ENCODE measurements at places on chromosomes 12 and 14.

DNA sequence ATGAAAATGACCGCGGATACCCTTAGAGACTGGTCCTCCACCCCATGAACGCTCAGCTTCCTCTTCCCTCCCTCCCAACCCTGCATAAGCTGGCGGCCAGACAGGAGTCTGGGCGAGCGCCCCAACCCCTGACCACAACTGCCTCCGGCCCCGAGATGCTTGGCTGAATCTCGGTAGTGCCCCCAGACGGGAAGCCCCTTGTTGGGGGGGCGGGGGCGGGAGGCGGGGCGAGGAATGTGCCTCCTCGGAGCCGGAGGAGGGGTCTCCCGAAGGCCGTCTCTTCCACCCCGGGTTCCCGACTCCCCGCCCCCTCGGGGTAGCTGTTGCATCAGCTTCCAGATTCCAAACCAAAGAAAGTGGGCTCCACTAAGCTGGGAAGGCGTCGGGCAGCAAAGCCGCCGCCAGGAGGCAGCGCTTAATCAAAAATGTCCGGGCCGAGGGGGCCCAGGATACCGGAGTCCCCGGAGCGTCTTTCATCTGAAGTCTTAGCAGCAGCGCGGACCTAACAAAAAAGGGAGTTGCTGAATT is 7.1 kb upstream of the MRPL52 start:
- DNase-seq: peak; percentile 94

- no peak for DNase-seq
Measured at GRCh38 chr12:15037091-15037687, 64.3 kb downstream of the PDE6H start.

DNA sequence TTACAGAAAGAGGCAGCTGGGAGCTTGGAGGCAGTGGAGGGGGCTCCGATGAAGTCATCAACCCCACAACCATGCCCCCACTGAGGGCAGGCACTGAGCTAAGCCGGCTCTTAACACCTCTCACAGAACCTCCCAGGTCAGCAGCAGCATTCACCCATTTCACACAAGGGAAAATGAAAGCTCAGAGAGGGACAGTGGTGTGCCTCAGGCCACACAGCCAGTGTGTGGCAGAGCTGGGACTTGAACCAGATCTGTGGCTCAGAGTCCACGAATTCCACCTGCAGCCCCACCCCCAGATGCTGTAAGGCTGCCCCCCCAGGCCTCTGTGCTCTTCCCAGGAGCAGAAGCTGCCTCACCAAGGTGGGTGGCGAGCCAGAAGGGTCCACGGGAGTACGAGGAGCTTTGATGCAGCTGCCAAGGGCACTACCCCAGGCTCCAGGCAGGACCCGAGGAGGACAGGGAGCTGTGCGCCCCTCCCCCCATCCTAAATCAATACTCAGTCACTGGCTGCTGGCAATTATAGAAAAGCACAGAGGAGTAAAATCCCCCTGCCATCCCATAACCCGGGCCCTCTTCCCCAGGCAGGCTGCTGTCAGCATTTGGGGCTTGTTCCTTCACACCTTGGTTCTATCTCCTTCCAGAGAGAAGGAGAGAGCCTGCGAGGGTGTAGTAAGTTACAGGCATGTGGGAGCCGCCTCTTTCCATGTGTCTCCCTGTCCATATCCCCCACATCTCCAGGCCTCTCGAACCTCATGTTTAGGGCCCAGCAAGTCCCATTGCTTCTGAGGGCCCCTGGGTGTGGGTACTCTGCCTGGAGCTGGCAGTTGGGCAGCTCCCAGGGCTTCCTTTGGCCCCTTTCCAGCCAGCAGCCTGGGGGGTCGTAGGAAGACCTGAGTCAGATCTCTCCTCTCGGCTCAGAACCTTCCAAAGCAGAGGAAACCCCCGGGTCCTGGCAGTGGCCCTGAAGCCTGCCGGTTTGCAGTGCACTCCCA is 47.6 kb downstream of the FAM222A start:
- DNase-seq: no peak

- peak; percentile 86 for DNase-seq
Measured at GRCh38 chr12:44143175-44143574, 307.3 kb downstream of the TMEM117 start.

DNA sequence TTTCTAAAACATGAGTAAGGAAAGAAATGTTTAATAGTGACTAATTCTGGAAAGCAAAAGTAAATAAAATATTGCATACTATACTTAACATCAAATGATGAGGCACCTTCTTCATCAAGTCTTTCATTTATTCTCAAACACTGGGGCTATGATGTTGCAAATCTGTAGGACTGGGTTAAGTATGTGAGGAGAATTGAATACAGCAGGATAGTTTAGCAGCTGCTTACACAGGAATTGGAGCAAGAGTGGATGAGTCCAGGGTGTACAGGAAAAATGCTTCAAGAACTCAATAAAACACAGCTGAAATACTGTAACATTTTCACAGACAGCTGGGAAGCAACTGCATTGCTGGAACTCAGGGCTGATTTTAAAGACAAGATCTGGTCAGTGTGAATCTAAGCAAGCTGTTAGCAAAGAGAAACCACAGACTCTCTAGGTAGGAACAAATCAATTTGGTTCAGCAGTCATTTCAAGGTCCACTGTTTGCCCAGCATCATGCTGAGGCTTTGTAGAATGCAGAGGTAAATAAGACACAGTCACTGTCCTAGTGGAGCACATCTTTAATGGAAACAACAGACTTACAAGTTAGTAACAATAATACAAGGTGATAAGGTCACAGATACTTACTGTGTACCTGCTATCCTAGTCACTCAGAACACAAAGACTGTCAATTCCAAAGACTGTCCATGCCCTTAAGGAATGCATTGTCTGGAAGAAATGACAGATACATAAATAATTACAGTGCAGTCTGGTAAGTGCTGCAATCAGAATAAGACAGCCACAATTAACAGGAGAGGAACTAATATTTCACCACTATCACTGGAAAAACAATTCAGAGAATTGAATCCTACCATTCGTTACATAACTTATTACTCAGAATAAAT is 96.8 kb upstream of the DACT1 start:
- DNase-seq: peak; percentile 37

DNA sequence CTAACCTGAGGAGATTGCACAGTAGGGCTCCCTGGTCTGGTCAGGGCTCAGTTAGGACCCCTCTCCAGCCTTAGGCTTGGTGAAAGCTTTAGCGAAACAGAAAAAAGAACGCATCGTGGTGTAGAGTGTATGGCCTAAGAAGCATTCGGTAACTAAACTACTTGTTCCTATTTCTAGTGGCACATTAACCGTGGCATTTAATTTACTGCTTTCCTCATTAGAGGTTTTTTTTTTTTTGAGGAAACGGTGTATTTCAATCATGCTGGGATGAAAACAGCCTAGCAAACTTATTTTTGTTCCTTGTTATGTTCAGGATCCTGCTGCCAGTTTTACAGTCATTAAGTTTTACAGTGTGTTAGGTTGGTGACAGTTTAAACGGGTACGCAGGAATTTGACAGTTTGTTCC is 518 bp upstream of the OSBPL8 start:
- no peak for DNase-seq

GRCh38 chr14:23355871-23356435 is 3.3 kb upstream of the SLC22A17 start:
- no peak for DNase-seq

DNA sequence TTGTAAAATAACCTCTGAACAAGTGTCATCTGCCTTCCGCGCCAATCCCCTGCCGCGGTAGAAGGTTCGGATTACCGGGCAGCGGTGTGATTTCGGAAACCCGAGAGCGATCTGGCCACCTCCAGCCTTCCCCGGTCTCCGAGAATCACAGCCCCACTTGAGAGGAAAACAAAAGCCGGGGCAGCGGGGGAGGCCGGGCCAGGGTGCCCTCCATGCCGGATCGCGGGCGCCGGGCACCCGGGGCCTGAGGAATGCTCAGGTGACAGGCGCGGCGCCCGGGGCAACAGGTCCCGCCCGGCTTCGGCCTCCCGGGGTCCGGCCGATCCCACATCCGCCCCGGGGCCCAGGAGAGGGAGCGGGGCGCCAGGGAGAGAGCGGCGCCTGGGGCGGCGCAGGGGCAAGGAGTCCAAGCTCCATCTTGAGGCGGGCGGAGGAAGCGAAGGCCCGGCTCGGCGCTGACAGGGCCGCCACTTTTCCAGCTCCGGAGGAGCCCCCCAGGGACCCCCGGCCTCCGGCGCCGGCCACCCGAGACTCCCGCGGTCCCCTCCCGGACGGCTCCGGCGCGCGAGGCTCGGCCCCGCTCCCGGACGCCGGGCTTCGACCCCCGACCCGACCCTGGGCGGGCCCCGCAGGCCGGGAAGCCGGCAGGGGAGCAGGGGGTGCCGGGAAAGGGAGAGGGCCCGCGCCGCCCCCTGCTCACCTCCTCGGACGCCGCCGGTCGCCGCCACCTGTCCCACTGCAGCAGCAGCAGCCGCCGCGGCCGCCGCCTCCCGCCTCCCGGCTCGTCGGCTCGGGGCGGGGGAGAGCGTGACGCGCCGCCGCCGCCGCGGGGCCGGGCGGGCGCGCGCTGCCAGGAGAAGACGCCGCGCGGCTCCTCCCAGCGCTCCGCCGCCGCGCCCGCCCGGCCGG is at the start of gene CLIP1:
TSS of gene CLIP1 (minus strand) at position 849 of the 909 bp plus-strand sequence. CDS start 42,217 bp downstream, outside the sequence.
- peak; percentile 86 for DNase-seq

- DNase-seq: no peak
Measured at GRCh38 chr12:56769868-56770267, 6.7 kb downstream of the HSD17B6 start.

DNA sequence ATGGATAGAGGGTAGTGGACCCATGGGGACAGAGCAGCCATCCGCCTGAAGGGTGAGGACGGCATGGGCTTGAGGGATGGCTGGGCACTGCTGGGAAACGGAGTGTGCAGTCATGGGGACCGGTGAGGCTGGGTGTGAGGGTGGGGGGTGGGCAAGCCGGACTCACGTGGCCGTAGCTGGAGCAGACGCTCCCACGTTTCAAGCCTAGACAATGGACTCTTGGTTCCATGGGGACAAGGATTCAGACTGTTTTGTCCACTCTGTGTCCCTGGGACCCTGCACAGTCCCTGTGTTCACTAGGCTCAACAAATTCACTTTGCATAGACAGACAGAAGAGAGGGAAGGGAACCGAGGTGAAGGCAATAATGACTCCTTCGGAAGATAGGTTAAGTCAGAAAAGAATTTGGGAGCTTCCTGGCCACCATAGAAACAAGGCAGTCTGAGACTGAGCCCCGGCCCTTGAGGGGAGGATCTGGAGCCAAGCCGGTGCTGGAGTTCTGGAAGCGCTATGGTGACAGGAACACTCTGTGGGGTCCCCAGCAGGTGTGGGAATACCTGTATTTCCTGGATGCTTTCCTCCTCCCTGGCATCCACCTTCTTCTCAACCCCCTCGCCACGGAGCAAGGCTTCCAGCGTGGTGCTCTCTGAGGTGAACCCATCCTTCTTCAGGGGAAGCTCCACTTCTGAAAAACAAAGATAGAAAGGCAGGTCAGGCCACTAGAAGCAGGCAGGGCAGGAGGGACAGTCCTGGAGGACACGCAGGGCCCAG is 162.5 kb downstream of the DPF3 start:
- no peak for DNase-seq

DNA sequence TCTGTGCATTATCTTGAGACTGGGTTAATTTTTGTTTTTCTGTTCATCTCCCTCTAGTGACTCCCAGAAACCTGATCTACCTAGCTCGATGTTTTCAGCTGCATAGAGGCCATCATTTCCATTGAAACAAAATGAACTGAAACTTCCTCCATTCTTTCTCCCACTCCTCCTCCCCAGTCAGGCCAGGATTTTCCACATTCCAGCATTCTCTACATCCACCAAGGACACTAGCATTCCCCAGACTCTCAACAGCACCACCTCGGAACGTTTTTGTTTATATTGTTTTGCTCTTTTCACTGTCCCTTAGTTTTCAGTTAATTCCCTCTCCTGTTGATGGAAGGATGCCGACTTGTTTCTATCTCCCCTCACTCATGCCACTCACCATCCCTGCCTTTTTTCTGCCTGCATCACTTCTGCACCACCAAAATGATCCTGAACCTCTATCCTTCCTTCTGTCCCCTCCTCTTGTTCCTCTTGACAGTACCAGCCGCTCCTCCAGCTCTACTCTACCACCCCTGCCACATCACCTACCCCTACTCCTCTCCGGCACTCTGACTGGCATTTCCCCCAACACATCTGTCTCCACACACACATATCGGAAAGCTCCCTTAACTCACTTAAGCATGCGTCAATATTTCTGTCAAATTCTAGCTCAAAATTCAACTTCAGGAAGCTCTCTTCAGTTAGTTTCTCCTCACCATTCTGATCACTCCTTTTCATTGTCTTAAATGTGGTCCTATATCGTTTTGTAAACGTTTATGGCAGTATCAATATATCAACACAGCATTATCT is 13.2 kb downstream of the OR6S1 start:
- DNase-seq: no peak

GRCh38 chr12:91142221-91142631 is 30.9 kb upstream of the LUM start:
- no peak for DNase-seq

GRCh38 chr12:110199339-110200123 is 75.4 kb downstream of the IFT81 start:
- DNase-seq: peak; percentile 74

DNA sequence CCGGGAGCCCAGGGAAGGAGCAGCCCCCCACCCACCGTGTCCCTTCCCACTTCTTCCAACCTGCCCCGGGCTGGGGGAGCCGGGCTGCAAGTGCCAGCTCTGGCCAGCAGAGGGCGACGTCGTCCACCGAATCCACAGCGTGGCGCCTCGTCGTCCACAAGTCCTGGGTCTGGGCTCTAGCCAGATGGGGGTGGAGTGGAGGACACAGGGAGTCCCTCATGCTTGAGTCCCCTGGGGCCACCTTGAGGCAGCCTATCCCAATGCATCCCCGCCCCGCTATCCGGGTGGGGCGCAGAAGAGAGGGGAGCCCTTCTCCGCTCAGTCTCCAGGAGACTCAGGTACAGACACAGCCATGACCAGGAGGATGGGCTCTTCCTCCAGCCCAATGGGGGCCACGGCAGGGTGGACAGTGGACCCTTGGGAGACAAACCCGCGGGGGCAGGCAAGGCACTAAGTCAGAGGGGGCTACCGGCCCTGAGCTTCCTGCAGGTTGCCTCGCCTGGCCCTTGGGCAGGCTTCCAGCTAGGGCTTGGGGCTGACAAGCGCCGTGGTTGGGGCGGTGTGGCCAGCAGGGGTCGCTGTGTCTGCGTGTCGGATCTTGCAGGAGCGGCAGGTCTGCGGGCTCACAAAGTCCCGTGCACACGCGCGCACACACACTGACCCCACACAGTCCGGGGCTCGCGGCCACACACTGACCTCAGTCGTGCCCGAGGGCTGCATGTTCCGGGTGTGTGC is 5.5 kb downstream of the AQP5 start:
- DNase-seq: peak; percentile 96

GRCh38 chr12:92467886-92468285 is 234.9 kb upstream of the PLEKHG7 start:
- DNase-seq: no peak

- DNase-seq: no peak
Measured at GRCh38 chr12:128911861-128912260, 58.6 kb downstream of the GLT1D1 start.

DNA sequence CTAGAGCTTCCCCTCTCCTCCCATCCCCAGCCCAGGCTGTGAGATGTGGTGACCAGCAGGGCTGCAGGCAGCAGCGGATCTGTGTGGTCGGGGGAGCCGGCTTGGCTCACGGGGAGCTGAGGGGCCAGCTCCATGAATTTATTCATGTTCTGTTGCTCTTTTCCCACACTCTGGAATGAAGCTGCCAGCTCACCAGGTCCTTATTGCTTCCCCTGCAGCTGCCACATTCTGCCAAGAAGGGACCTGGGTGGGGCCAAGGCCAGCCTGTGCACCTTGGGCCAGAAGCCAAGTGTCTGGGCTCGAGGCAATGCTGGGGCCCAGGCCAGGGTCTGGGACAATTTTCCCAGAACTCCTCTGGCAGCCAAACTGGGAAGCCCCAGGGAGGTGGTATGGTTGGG is 2.5 kb upstream of the C1QL4 start:
- no peak for DNase-seq

GRCh38 chr12:66916189-66916588 is 237.3 kb upstream of the GRIP1 start:
- no peak for DNase-seq

- DNase-seq: peak; percentile 7
Measured at GRCh38 chr12:71838676-71839075, 883 bp upstream of the TBC1D15 start.

Data from eye (tissue), 1 donor.